ENCODE measurements at places on chromosomes 2 and 18. TPM values are rescaled to one million over a fixed set of nuclear protein-coding genes. Genes with fewer than 3 reads are reported as not detected.

DNA sequence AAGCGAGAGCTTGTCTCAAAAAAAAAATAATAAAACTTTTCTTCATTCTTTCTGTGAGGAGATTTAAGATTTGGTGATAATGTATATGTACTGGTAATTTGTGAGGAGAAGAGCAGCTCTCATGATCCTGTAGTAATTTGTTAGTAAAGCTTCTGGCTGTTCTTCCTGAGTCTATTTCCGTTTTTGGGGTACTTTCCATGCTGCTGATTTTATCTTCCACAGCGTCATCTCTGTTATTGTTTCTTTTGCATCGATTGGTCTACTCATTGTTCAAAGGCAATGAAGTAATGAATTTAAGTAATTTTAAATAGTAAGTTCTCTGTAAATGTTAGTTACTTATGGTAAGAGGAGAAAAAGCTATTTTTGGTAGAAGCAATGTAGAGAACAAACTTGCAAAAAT lies 12.0 kb downstream of the NDUFAF7 start:
- no peaks in the 10 kb centered on the region for H3K36me3 ChIP-seq
- H3K27ac ChIP-seq, result no peak overlapping the region
- no peak overlapping the region for H3K4me3 ChIP-seq
- no peaks in the 10 kb centered on the region for H3K27me3 ChIP-seq

DNA sequence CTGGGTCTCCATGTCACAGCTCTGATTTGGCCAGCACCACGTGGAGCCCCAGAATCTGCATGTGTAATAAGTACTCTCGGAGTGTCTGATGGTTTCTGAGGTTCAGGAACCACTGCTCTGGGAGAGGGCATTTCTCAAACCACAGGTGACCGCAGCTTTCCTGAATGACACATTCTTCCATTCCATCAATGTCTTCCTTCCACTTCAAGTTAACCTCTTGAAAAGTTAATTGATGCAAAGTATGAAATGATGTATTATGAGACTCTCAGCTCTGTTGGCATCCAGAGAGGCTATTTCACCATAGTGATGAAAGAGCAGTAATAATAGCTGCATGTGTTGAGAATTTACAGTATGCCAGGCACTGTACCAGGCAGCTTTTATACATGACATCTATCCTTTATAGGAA lies 61.3 kb upstream of the CRIM1 start:
- H3K4me3 ChIP-seq, result no peak overlapping the region
- no peaks in the 10 kb centered on the region for H3K27me3 ChIP-seq
- DNase-seq, result no peak
- no peaks in the 10 kb centered on the region for H3K4me1 ChIP-seq

DNA sequence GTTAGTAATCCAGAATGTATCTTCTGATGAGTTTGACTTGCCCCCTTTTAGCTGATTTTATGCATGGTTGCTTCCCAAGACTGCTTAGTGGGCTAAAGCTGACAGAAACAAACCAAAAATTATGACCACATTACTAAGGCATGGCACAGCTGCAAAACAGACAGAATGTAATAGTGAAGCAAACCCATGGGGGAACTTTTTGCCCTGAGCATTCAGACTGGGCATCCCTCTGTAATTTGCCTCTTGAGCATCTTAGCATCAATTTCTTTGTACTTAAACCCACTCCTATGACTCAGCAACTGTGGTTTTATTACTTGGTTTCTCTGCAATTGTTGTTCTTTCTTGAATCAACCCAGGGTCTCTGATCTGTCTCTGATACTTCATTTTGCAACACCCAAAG lies 487.3 kb upstream of the DCC start:
- no peak for DNase-seq
- H3K36me3 ChIP-seq, result no peaks in the 10 kb centered on the region
- H3K27ac ChIP-seq, result no peak overlapping the region
- H3K4me3 ChIP-seq, result no peak overlapping the region
- H3K27me3 ChIP-seq, result no peaks in the 10 kb centered on the region

Gene HOXD13
- total RNA-seq, result not detected

Gene SH3RF3
- 2.4 TPM for total RNA-seq

DNA sequence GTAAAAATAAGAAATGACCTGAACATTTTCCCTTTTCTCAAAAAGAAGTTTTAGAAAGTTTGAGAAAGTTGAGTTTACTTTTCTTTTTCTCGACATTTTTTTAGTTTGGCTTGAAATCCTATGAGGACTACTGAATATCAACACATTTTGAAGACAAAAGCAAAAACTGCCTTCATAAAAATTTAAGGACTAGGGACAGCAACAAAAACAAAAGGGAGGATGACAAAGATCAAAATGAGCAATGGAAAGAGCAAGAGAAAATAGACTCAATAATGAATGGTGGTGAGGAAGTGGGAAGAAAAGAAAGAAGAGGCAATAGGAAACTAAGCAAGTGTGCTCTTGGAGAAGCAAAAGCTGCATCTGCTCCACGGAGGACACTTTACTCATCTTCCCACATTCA lies 82.5 kb downstream of the ABCA12 start:
- no peaks in the 10 kb centered on the region for H3K27me3 ChIP-seq
- H3K27ac ChIP-seq, result no peak overlapping the region
- H3K4me3 ChIP-seq, result no peak overlapping the region
- H3K36me3 ChIP-seq, result no peaks in the 10 kb centered on the region
- no peak for DNase-seq

GRCh38 chr2:120238728-120239487 lies 13.7 kb upstream of the RALB start:
- H3K27ac ChIP-seq, result peak overlapping the region; percentile 80
- no peak for DNase-seq
- H3K27me3 ChIP-seq, result no peaks in the 10 kb centered on the region
- peaks cover 5% of the 10 kb centered on the region for H3K4me1 ChIP-seq
- H3K36me3 ChIP-seq, result no peaks in the 10 kb centered on the region
- H3K4me3 ChIP-seq, result no peak overlapping the region

All from esophagus squamous epithelium (tissue), 5 donors.